Right renal pelvis (tissue), 4 donors: ENCODE measurements at places on chromosomes 11 and 22.

GRCh38 chr22:20249797-20250354 lies 18.2 kb downstream of the RTN4R start:
- DNase-seq = no peak

- no peak for DNase-seq
Measured at GRCh38 chr11:3213659-3214419, 4.8 kb downstream of the MRGPRG start.

GRCh38 chr11:105811242-105811641 lies 201.4 kb downstream of the GRIA4 start:
- DNase-seq = no peak

DNA sequence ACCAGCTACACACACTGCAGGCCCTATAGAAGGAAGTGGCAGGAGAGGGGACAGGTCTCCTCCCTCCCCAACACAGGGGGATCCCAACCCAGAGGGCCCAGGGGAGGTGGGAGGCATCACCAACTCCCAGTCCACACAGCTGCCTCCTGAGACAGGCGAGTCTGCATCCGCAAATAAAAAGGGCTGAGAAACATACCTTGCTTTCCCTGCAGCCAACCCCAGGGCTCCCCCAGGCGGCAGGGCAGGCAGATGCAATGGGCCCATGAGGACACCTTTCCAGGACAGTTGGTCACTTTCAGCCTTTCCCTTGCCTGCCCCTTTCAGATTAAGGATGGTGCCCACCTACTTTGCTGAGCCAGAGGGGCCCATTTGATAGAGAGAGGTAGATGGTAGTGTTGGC lies 180.0 kb downstream of the BRD1 start:
- no peak for DNase-seq

DNA sequence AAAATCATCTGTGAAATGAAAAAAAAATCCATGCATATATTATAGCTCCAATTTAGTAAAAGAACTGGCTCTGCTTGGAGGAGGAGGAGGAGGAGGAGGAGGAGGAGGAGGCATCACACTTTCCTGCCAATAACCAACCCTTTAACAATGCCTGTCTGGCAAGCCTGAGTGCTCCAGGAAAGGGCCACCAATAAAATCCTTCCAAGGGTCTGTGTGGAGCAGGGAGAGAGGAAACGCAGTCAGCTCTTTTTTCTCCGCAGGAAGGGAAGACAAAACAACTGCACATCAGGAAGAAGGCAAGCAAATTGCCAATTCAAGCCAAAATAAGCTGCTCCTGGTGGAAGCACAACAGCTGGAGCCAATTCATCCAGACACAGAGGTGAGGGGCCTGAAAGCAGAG lies 139.0 kb downstream of the KCNC1 start:
- no peak for DNase-seq

GRCh38 chr11:95768521-95768920 lies 21.1 kb downstream of the FAM76B start:
- no peak for DNase-seq

- no peak for DNase-seq
Measured at GRCh38 chr11:1741741-1742140, 8.7 kb downstream of the IFITM10 start.

DNA sequence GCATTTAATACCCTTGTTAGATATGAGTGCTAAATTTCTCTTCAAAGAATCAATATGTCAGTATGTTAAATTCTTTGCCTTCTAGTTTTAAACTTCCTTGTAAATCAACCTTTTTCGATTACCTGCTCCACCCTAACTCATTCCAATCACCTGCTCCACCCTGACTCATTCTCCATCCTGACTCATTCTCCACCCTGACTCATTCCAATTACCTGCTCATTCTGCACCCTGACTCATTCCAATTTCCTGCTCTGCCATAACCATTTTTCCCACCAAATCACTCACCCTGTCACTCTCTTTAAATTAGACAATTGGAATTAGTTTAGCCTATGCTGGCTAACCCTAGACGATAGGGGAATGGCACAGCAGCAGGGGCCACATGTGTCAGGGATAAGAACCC lies 519.5 kb upstream of the LRRC4C start:
- no peak for DNase-seq

- no peak for DNase-seq
Measured at GRCh38 chr11:14270690-14271542, 88.1 kb downstream of the RRAS2 start.

GRCh38 chr11:103811870-103812455 lies 224.5 kb upstream of the DDI1 start:
- no peak for DNase-seq

DNA sequence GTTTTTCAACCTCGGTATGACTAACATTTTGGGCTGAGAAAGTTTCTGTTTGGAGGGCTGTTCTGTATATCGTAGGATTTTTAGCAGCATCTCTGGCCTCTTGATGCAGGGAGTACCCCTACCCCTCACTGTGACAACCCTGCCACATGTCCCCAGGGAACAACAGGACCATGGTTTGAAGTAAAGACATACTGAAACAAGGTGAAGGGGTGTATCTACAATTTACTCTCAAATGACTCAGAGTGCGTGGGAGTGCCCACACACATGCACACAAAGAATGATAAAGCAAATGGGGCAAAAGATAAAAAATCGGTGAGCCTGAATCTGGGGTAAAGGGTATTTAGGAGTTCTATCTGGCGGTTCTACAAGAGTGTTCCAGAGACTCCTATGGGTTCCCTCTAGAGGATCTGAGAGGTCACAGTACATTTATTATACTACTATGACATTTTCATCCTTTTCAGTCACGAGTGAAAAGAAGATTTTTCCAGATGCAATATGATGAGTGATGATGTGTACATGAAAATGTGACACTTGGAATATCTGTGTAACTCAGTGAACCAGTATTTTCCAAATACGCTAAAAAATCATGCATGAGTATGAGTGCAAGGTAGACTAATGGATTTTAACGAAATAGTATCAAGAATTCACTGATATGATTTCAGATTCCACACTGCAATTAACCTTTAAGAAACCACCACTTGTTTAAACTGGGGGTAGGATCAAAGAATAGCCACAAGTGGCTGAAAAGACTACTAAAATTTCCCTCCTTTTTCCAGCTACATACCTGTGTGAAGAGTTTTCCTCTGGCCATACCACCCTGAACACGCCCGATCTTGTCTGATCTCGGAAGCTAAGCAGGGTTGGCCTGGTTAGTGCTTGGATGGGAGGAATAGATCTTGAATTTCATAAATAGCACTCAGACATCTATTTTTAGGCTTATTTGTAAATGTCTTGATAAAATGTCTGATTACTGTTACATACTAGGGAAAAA lies 56.3 kb upstream of the YPEL1 start:
- no peak for DNase-seq

DNA sequence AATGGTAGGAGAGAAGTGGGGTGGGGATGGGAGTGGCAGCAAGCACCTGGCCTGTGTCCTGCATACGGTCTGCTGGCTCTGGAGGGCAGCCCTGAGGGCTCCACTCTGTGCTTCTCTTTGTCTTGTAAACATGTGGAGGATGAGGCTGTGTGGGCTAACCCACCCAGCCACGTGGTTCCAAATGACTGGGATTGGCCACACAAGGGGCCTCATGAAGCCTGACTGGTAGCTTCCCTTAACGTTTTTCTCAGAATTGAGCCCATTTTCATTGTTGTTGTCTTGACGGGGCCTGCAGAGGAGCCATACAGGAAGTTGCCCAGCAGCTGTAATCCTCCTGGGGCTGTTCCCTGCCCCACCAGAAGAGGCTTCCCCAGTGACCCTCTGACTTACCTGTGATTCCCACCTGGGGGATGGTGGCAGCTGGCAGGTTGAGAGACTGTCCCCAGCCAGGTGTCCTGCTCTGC lies 18.0 kb downstream of the DERL3 start:
- no peak for DNase-seq

DNA sequence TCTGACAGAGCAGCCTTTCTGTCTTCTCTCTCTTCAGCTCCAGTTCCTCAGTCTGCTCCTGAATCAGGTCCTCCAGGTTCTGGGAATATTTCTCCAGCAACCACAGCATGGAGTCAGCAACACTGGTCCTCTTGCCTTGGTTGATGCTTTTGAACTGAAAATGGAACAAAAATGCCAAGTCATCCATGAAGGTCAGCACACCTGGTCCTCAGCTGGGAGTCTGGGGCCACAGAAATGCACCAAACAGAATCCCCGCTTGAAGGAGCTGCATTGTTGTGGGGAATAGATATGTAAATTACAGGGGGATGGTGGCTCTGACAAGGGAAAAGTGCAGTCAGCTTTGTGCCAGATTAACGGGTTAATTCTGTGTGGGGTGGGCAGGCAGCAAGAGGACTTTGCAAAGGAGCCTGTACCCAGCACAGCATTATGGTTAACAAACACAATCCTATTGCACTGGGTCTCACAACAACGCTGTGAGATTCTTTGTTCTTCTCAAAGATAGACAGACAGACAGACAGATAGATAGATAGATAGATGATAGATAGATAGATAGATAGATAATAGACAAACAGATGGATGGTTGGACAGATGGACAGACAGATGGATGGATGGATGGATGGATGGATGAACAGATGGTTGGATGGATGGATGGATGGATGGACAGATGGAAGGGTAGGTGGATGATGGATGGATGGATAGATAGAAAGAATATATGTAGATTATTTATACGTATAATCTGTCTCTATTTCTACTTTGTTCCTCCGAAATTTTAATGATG lies 33.8 kb upstream of the LRRC32 start:
- DNase-seq = no peak

DNA sequence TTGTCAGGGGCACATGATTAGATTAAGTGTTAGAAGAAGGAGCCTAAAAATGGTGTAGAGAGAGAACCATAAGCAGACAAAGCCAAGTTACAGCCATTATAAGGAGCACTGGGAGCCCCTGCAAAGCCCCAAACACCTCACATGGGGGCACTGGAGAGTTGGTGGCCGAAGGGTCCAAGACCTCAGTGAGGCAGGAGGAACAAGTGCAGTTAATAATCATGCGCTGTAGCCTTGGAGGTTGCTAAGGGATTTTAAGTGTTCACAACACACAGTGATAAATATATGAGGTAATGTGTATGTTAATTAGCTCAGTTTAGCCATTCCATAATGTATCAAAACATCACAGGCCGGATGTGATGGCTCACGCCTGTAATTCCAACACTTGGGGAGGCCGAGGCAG lies 54.4 kb upstream of the JAM3 start:
- DNase-seq = no peak

- no peak for DNase-seq
Measured at GRCh38 chr11:46905806-46906205, 12.5 kb downstream of the LRP4 start.
